Forelimb muscle (tissue), 1 donor: ENCODE measurements at places on chromosomes 1 and 21. TPM values are rescaled to one million over a fixed set of nuclear protein-coding genes. Genes with fewer than 3 reads are reported as not detected.

DNA sequence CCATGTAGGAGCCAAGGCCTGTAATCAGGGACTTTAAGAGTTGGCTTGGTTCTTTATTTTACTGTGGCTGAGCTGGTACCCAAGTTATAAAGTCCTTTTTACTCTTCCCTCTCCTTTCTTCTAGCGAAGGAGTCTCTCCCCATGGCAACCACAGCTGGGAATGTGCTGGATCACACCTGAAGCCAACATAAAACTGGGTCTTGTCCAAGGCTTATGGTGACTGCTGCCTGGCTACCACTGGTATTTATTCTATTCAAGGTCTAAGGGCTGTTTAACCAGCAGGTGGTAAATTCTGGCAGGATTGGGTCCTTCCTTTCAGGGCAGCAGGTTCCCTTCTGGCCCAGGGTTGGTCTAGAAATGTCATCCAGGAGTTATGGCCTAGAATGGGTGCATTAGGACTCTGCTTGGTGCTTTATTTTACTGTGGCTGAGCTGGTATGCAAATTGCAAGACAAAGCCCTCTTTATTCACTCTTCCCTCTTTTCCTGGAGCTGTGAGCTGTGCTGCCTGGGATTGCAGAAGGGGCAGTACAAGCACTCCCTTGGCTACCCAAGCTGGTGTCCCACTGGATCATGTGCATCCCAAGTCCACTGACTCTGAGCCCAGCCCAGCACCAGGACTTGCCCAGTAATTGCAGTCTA lies 26.6 kb downstream of the SLC22A15 start:
- no peak for DNase-seq

- DNase-seq = no peak
Observed at GRCh38 chr1:85179522-85179921, 21.3 kb downstream of the SYDE2 start.

- DNase-seq = no peak
Observed at GRCh38 chr21:29477941-29478340, 179.2 kb downstream of the BACH1 start.

DNA sequence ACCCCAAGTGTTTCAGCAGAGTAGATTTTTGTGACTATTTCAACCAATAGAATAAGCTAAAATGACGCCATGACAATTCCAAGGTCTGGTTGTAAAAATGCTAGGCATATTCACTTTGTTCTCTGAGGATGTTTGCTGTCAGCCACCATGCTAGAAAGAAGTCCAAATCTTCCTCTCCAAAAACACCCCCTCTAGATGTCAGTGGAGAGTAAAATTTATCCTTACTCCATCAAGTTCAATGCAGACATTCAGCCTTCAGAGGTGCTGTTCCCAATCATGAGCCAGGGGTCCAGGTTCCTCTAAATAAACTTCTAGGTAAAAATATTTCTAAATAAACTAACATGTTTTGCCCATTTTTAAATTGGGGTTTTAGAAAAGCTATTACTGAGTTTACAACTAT lies 395.4 kb upstream of the ADAMTS5 start:
- no peak for DNase-seq

DNA sequence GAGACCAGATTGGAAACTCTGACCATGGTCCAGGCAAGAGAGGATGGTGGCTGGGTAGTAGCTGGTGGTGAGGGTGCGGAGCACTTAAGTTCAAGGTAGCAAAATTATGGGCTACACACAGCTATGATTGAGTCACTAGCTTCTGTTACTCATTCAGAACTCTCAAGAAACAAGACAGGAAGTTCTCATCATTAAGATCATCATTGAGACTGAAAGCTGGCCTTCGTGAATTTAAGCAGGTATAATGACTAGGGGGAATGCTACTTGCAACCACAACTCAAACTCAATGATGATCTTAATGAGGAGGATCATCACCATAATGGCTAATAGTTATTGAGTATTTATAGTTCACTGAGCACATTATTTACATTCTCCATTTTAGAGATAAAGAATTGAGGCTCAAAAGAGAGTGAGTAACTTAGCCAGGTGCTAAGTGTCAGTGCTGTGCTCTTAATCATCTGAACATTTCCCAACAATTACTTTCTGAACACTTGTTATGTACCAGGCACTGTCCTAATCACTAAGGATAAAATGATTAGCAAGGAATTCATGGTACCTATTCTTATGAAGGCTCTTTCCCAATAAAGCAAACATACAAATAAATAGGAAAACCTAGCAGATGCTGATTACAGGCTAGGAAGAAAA lies 286.3 kb upstream of the C1orf105 start:
- no peak for DNase-seq

GRCh38 chr1:109116286-109116685 lies 2.4 kb downstream of the ELAPOR1 start:
- DNase-seq = no peak

ACOT11 gene
- 5.1 TPM for polyA plus RNA-seq

CHRM3 gene
- polyA plus RNA-seq = 1.8 TPM

CDKN2C gene
- 10.3 TPM for polyA plus RNA-seq
